ENCODE measurements at places on chromosomes 5 and 9.

- peak; percentile 19 for DNase-seq
These were observed 271.1 kb upstream of the KLF4 start for GRCh38 chr9:107760469-107761242.

- DNase-seq, result no peak
These were observed 52.1 kb upstream of the GARNL3 start for GRCh38 chr9:127212453-127212852.

DNA sequence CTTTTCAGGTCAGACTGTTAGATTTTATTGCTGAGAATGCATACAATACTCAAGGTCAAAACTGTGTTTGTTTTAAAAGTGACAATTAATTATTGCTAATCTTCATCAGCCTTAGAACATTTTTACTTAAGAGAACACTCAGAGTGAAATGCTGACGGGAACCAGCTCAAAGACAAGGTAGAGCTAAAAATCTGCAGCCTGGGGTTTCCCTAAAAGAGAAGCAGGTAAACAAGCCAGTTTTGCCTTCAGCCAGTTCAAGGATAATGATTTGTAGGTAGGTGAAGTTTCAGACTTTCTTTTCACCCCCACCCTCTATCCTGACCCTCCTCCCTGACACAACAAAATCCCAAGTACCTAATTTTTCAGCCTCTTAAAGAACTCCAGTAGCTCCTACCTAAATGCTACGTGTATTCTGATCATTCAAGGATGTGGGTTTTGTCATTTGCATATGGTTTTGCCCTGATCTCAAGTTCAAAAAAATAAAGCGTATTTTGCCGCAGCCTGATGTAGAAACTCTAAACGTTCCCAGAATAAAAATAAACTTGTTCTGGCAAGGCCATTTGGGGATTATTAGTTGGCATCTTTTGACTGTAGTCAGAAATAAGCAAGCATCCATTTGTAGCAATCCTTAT, 407.2 kb downstream of the EFNA5 start:
- DNase-seq, result peak; percentile 44

DNA sequence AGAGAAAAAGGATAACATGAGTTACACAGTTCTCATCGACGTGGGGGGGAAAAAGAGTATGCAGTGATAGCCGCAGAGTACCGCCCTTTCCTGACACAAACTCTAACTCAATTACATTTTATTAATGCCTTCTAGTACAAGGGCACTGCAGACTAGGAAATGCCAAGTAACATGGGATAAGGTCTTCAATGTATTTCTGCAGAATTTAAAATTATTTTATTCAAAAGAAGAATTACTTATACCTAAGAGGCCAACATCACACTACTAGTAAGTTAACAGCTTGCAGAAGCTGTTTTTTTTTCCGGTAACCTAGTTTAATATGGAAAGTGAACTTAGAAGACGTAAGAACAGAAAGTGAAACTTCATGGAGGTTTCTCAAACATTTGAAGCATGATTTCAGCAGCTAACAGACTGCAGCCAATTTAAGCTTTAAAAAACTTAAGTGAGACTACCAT, 3.9 kb downstream of the SETX start:
- DNase-seq, result peak; percentile 40

DNA sequence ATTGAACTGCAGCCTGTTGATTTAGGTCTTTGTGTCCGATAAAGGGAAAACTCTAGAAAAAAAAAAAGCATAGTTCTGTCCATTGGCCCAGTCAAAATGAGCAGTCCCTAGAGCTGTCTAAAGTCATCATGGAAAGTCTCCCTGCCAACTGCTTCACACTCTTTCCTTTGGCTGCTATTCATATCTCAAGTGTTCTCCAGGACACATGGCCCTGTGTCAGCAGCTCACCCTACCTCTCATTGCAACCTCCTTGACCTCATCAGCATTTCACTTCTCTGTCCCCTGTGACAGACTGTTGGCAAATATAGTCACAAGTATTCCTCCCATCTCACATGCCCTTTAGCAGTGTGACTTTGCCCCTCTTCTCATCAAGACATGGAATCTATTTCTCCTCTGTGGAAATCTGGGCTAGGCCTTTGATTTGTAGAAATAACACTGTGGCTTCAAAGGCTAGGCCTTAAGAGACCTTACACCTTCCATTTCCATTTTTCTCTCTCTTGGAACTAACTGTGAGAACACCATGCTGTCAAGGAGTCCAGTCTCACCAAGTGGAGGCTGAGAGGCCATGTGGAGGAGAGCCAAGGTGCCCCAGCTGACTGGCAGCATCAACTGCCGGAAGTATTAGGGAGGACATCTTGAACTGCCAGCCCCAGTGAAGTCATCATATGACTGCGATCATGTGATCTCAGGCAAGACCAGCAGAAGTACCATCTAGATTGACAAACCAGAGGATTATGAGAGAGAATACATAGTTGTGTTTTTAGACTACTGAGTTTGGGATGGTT, 149.4 kb upstream of the TARS1 start:
- DNase-seq, result no peak

GRCh38 chr5:176769911-176770310, 40.4 kb upstream of the UNC5A start:
- no peak for DNase-seq

DNA sequence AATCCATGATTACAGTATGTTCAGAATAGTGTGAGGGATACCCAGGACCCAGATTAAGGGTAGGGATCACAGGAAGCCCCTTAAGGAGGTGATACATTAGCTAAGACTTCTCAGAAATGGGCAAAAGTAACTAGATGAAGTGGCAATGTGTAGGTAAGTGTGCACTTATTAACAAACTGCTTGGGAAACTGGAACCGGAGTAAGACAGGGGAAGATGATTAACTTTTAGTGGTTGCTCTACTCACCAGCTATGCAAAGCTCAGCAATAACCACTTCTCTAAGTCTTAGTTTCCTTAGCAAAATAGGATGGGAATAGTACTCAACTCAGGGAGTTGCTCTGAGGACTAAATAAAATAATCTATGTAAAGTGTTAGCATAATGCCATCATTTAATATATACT, 182.2 kb downstream of the MCTP1 start:
- DNase-seq, result no peak

DNA sequence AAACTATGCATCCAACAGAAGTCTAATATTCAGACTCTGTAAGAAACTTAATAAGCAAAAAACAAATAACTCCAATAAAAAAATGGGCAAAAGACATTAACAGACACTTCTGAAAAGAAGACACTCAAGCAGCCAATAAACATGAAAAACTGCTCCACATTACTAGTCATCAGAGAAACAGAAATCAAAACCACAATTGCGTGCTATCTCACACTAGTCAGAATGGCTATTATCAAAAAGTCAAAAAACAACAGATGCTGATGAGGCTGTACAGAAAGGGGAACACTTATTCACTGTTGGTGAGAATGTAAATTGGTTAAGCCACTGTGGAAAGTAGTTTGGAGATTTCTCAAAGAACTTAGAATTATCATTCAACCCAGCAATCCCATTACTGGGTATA, 101.2 kb upstream of the TRIM32 start:
- DNase-seq, result no peak

GRCh38 chr5:56202483-56202882, 30.6 kb downstream of the ANKRD55 start:
- no peak for DNase-seq

DNA sequence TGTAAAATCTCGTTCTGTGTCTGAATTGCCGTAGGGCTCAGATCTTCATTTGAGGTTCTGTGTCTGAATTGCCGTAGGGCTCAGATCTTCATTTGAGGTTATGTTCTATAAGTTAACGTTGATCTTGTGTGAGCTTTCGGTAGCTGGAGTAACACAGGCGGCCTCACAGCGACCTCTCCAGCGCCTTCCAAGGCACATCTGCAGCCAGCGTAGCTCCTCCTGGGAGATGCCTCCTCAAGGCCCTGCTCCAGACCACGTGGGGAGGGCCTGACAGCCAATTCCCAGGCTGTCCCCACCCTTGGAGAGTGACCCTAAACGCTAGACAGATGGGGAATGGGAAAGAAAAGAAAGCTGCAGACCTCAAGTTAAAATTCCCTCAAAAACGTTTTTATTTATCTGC, 8.7 kb upstream of the AHRR start:
- no peak for DNase-seq
